ENCODE measurements at places on chromosomes 6 and 20. TPM values are rescaled to one million over a fixed set of nuclear protein-coding genes. Genes with fewer than 3 reads are reported as not detected.
A peak's percentile ranks its signal among the peaks of the same experiment; 100 is the strongest.

GRCh38 chr6:29958921-29959320, 16.6 kb downstream of the HLA-A start:
- no peak for DNase-seq

DNA sequence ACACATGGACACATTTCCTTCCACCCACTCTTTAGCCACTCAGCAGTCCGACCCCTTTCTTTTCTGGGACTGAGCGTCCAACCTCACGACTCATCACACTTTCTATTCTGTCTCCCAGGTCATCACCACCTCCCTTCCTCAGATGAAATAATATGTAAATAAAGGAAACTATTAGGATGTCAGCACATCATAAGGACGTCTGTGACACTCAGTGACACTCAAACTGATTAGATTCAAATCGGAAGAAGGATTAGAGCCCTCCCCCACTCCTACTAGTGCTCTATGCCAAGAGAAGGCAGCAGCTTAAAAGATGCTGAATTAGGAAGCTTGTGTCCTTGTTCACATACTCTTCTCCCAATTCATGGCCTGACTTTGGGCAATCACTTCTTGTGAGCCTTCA, 113.6 kb downstream of the TNFRSF21 start:
- DNase-seq: no peak

DNA sequence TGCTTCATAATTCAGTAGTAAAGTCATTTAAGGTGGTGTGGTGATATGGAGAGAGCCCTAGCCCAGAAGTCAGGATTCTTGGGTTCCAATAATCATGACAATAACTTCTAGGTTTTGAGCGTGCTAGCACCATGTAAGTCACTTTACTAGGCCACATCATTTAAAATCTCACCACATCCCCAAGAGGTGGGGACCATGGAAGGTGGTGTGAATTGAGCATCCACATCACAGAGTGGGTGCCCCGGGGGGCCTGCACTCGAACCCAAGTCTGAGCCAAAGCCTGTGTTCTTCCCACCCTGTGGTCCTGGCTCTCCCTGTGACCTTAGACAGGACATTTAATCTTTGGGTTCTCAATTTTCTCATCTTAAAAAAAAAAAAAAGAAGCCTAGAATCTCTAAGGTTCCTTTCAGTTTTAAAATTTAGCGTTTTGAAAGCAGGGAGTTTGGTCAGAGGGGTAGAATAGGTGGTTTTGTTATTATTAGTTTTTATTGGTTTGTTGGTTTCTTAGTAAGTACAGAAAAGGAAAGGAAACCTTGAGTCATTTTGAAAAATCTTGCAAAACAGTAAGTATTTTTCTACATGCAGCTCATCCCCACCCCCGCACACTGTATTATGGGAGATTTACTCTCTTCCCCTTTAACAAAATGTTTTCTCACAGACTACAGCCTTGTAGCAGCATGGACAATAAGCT, 26.4 kb downstream of the ARMC2 start:
- no peak for DNase-seq

- DNase-seq: no peak
These were observed 211.4 kb upstream of the SGK1 start for GRCh38 chr6:134529305-134529704.

DNA sequence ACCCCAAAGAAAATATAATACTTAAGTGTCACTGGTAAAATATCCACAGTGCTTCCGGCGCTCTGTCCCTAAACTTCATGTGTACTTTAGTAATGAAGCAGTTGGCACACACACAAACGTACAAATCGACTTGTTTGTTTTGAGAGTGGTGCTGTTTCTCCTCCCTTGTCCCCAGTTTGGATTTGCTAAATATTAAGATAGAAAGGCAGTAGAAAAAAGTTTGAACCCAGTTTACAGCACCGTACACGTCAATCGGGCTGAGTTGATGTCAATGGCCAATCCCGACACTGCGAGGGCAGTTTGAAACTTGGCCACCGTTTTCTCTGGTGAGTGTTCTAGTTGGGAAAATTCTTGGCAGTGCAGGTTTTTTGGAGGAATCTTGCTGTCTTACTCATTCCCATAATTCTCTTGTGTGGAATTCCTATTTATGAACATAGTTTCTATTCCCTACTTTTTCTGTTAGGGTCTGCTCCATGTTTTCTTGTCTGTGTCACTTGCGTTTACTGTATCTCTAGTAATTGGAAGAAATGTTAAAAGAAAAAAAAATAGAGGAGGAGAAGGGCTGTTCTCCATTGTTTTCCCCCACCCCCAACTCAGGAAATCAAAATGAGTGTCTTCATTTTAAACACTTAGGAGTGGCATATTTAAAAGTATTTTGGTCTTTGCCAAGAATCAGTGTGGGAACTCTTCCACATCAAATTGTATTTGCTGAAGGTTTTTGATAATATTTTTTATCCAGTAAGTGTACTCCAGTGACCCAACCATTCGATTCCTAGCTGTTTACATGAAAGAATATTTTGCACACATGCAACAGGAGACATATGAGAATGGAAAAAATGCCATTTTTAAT, 72.3 kb downstream of the OR2B2 start:
- peak; percentile 43 for DNase-seq

DNA sequence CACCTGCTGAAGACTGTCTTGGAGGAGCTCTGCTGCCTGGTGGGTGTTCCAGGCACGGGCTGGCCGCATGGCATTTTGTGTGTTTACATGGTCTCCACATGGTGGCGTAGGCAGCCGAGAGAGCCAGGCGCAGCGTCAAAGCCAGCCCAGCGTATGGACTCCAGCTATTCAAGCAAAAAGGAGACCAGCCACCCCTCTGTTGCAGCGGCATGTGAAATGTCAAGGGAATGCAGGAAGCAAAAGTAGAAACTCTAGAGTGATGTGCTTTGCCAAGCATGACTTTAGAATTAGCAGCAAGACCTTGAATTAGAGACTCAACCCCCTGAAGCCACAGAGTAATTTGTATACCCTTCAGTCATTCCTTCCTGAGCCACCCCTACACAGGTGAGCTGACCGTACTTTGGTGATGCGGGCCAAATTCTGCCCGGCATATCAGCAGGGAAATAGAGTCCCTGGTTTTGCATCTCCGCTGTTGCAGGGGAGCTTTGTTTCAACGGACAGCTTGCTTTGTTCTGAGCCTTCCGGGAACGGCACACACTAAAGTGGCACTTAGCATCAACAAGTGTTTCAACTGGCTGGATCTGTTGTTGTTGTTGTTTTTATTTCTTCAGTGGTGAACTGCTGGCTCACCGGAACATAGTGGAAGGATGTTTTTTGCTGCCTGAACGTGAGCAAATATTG, 48.5 kb downstream of the FNDC1 start:
- DNase-seq: peak; percentile 50

- DNase-seq: no peak
These were observed 14.9 kb upstream of the MATN4 start for GRCh38 chr20:45322952-45323383.

DNA sequence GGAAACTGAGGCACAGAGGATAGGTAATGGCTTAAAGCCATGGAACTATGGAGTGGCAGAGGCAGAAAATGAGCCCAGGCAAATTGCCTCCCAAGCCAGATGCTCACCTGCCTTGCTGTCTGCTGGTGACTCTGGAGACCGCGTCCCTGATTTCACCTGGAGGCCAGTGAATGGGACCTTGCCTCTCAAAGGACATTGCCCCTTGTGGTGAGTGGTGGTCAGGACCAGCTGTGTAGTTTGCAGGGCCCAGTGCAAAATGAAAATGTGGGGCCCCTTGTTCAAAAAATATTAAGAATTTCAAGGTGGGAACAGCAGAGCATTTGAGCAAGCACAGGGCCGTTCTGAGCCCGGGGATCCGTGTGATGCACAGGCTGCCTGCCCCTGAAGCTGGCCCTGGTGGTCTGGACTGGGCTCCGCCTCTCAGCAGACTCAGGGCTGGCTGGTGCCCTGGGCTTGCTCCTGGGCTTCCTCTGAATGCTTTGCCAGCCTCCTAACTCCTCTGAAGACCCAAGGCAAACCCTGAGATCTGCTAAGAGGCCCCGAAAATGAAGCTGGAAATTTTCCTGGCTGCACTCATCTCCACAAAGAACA, 19.8 kb upstream of the KCNG1 start:
- DNase-seq: no peak

DNA sequence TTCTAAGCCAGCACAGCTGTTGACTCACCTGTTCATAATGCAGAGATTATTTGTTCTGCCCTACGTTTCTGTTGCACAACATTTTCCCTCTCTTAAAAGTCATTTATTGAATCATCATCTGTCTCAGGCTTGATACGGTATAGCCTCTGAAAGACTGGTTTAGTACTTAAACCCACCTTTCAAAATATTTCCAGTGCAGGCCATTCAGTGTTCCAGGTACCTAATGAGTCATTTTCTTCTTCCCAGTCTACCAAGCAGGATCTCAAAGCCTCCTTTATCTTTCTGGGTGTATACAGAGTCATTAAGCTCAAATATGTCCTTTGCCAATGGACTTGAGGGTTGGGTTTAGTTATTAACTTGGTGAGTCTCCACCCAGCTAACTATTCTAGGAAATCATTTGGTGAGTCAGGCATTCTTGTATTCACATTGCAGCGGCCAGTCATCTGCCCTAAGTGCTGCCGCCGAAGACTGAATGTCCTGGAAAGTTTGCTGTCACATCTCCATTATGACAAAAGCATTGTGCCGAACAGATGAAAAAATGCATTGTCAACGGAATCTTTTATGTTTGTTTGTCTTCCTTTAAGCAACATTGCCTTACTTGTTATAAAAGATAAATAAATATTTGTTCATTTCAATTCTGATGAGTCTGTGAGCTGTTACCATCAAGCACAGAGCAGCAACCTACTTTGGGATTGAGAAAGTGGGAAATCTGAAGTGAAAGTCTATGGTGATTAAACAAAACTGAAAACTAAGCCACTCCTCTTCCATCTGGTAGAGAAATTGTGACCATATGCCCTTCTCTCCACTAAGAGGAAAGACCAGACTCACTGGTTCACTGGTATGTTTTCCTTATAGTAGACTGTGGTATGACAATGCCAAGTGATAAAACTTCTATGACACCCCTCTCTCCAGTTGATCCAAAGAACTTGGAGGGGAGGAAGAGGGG, 14.3 kb upstream of the FAM135A start:
- no peak for DNase-seq

DNA sequence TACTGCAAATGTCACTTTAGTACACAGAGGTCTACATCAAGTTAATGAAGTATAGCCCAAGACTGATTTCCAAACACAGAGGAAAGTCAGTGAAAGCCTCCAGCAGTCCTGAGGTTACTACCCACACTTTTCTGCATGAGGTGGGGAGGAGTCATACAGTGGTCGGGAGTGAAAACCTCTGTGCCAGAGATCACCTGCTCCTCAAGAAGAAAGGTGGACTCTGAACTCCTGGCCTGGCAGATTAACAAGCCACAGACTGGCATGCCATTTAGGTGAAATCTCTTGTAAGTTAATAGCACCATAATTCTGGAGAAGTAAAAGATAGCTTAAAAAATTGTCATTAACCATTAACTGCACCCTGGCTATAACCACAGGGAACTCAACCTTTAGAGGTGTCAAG, 125.0 kb upstream of the LAMP5 start:
- no peak for DNase-seq

DNA sequence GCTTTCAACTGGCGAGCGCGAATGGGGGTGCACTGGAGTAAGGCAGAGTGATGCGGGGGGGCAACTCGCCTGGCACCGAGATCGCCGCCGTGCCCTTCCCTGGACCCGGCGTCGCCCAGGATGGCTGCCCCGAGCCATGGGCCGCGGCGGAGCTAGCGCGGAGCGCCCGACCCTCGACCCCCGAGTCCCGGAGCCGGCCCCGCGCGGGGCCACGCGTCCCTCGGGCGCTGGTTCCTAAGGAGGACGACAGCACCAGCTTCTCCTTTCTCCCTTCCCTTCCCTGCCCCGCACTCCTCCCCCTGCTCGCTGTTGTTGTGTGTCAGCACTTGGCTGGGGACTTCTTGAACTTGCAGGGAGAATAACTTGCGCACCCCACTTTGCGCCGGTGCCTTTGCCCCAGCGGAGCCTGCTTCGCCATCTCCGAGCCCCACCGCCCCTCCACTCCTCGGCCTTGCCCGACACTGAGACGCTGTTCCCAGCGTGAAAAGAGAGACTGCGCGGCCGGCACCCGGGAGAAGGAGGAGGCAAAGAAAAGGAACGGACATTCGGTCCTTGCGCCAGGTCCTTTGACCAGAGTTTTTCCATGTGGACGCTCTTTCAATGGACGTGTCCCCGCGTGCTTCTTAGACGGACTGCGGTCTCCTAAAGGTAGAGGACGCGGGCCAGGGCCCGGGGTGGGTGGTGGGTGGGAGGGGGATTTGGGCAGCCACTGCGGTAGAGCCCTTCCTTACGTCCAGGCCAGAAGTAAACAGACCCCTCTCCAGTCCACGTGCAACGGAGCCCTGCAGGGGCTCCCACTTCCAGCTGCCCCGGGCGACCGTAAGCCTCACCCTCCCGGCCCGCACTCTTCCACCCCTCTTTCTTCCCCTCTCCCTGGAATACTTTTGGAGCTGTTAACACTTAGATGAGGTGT, 998 bp downstream of the BMP2 start:
- peak; percentile 33 for DNase-seq

- no peak for DNase-seq
These were observed 10.7 kb upstream of the PRR18 start for GRCh38 chr6:166318649-166319600.

GRCh38 chr6:16504609-16505008, 256.7 kb downstream of the ATXN1 start:
- no peak for DNase-seq

DNA sequence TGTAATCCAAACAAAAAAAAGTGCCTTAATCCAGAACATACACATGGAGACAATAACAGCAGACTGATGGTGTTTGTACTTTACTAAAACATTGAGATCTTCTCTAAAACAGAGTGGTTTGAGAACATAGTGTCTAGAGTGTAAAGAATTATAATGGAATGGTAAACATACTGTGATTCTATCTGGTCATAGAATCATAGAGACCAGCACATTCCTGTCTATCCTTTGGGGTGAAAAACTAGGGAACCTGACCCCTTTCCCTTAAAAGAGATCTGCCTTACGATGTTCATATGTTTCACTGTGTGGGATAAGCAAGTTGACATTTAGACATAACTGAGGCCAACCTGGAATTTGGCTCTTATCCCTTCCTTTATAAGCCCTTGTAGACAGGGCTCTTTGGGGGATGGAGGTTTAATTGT, 55.7 kb downstream of the TRMT11 start:
- no peak for DNase-seq

DNA sequence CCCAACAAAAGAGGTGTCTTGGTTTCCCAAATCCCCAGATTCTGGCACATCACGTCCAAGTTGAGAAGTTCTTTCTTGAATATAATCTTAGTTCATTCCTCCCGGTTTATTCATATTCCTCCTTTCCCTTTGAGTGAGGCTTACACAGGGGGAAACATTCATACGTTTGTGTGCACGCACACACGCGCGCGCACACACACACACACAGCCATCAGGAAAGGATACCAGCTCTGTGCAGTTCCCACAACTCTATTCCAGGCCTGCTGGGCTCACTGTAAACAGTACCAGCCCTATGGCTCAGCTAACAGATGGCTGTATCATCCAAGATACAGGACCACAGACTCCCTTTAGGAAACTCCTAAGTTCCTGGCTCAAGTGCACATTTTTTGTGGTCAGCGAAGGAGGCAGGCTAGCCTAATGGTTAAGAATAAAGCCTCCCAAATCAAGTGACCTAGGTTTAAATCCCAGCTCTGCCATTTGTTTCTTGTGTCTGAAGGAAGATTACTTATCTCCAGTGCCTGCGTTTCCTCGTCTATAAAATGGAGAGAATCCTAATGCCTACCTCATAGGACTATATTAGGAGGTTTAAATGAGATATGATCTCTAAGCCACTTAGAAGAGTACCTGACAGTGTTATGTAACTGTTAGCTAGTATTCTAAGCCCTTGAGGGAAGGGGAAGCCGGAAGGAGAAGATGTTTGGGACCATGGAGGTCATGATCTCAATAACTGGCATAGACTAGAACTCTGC, 3.7 kb upstream of the TAF8 start:
- no peak for DNase-seq

The DLL1 gene
- polyA plus RNA-seq: 25.8 TPM

The TOX2 gene
- 1.9 TPM for polyA plus RNA-seq

The OPRL1 gene
- polyA plus RNA-seq: 0.81 TPM

The MROH8 gene
- 3.8 TPM for polyA plus RNA-seq

The ZMYND8 gene
- polyA plus RNA-seq: 10.0 TPM
